Urinary bladder (tissue), 4 donors: ENCODE measurements at places on chromosomes 3 and 15. TPM values are rescaled to one million over a fixed set of nuclear protein-coding genes. Genes with fewer than 3 reads are reported as not detected.

Gene TRH
- total RNA-seq: 0.16 TPM

Gene FOXL2NB
- not detected for total RNA-seq

Gene NOX5
- total RNA-seq: 0.16 TPM

Gene AADACL2
- total RNA-seq: 0.48 TPM

Gene CXCR6
- 0.63 TPM for total RNA-seq

Gene TGM5
- total RNA-seq: 0.26 TPM

Gene FBXL2
- 15.1 TPM for total RNA-seq

Gene ZNF860
- 9.6 TPM for total RNA-seq

Gene VPS13C
- total RNA-seq: 202 TPM

Gene WNT5A
- total RNA-seq: 23.2 TPM

Gene GMPS
- 35.9 TPM for total RNA-seq

Gene DUOXA1
- 12.3 TPM for total RNA-seq

Gene MLH1
- 66.9 TPM for total RNA-seq

Gene PROK2
- total RNA-seq: 0.74 TPM

Gene EPHB3
- total RNA-seq: 28.0 TPM

Gene TRANK1
- total RNA-seq: 40.1 TPM

Gene DLL4
- 11.8 TPM for total RNA-seq

Gene ISLR
- total RNA-seq: 110 TPM

Gene C2CD4B
- 2.2 TPM for total RNA-seq

Gene ACP3
- 3.2 TPM for total RNA-seq

Gene ZSCAN2
- 11.7 TPM for total RNA-seq

Gene CD86
- 6.1 TPM for total RNA-seq

Gene TIGIT
- total RNA-seq: 0.21 TPM
